Kidney (tissue), 22 donors: ENCODE measurements at places on chromosomes 6 and 20. TPM values are rescaled to one million over a fixed set of nuclear protein-coding genes. Genes with fewer than 3 reads are reported as not detected.

Gene NOX3
- total RNA-seq = not detected

Gene GJA1
- total RNA-seq = 47.8 TPM

Gene DDX39B
- 295 TPM for total RNA-seq

- no peak overlapping the region for H3K27ac ChIP-seq
- H3K4me3 ChIP-seq = no peak overlapping the region
- no peaks in the 10 kb centered on the region for H3K4me1 ChIP-seq
- no peaks in the 10 kb centered on the region for H3K36me3 ChIP-seq
Measured at GRCh38 chr6:114061741-114062140, 90.8 kb upstream of the HDAC2 start.

DNA sequence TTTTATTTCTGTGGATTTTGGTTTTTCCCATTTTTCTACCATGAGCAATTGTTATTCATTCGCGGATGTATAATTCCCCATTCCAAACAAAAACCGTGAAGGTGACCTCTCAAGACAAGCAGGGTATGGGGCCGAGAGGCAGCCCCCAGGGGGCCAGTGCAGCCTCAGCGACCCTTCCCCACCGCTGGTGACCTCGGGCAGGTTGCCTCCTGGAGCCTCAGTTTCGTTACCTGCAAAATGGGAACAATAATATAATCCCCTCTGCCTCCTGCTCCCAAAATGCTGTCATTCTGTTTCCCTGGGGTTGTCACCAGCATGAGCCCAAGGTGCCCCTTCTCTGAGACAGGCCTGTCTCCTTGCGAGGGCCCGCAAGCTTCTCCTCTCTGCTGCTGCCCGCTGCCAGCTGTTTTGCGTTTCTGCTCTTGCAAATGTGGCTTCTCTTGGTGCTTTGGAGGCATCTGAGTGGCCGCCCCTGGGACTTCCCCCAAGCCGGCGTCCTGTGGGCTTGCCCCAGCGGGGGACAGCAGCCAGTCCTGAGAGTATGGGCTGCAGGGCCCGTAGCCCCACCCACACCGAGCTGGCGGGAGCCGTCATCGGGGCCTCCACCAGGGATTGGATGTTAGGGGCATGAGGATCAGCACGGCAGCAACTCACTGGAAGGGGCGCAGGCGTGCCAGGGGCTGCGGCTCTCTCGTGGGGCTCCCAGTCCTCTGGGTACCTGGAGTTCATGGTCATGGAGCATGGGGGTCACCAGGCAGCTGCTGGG is 161.9 kb downstream of the TAF4 start:
- DNase-seq = no peak
- peaks cover 3% of the 10 kb centered on the region for H3K4me1 ChIP-seq
- H3K4me3 ChIP-seq = no peak overlapping the region
- no peaks in the 10 kb centered on the region for H3K36me3 ChIP-seq
- no peak overlapping the region for H3K27ac ChIP-seq
- no peaks in the 10 kb centered on the region for H3K27me3 ChIP-seq

GRCh38 chr20:54598352-54598751 is 123.0 kb downstream of the DOK5 start:
- no peak for DNase-seq
- no peaks in the 10 kb centered on the region for H3K27me3 ChIP-seq
- no peaks in the 10 kb centered on the region for H3K4me1 ChIP-seq
- H3K4me3 ChIP-seq = no peak overlapping the region

- no peak overlapping the region for H3K4me3 ChIP-seq
- H3K27me3 ChIP-seq = no peaks in the 10 kb centered on the region
- no peak for DNase-seq
- peaks cover 8% of the 10 kb centered on the region for H3K36me3 ChIP-seq
Measured at GRCh38 chr6:51824940-51825339, 262.5 kb downstream of the PKHD1 start.

GRCh38 chr20:32918751-32919150 is 60.0 kb downstream of the EFCAB8 start:
- H3K27ac ChIP-seq = no peak overlapping the region
- no peak overlapping the region for H3K4me3 ChIP-seq
- H3K27me3 ChIP-seq = no peaks in the 10 kb centered on the region
- H3K4me1 ChIP-seq = no peaks in the 10 kb centered on the region
- no peak for DNase-seq

- peaks cover 3% of the 10 kb centered on the region for H3K4me1 ChIP-seq
- H3K4me3 ChIP-seq = no peak overlapping the region
- DNase-seq = no peak
- H3K27me3 ChIP-seq = no peaks in the 10 kb centered on the region
Measured at GRCh38 chr6:151147118-151147832, 92.5 kb upstream of the AKAP12 start.

- no peak overlapping the region for H3K4me3 ChIP-seq
- H3K27ac ChIP-seq = no peak overlapping the region
- H3K4me1 ChIP-seq = peaks cover 14% of the 10 kb centered on the region
- DNase-seq = peak; percentile 30
- no peaks in the 10 kb centered on the region for H3K27me3 ChIP-seq
Measured at GRCh38 chr20:45969712-45970634, 2.0 kb downstream of the ZNF335 start.

- H3K27ac ChIP-seq = no peak overlapping the region
- H3K4me3 ChIP-seq = no peak overlapping the region
- no peak for DNase-seq
- no peaks in the 10 kb centered on the region for H3K36me3 ChIP-seq
- no peaks in the 10 kb centered on the region for H3K4me1 ChIP-seq
- H3K27me3 ChIP-seq = no peaks in the 10 kb centered on the region
Measured at GRCh38 chr6:16333580-16333979, 95.2 kb downstream of the GMPR start.
